ENCODE measurements at places on chromosomes 2 and 18.

GRCh38 chr2:119431155-119431975, at the start of gene TMEM37:
Gene TMEM37 (plus strand): TSS chr2:119431854. CDS start chr2:119431904, 50 bp downstream.
- DNase-seq: peak; percentile 58

DNA sequence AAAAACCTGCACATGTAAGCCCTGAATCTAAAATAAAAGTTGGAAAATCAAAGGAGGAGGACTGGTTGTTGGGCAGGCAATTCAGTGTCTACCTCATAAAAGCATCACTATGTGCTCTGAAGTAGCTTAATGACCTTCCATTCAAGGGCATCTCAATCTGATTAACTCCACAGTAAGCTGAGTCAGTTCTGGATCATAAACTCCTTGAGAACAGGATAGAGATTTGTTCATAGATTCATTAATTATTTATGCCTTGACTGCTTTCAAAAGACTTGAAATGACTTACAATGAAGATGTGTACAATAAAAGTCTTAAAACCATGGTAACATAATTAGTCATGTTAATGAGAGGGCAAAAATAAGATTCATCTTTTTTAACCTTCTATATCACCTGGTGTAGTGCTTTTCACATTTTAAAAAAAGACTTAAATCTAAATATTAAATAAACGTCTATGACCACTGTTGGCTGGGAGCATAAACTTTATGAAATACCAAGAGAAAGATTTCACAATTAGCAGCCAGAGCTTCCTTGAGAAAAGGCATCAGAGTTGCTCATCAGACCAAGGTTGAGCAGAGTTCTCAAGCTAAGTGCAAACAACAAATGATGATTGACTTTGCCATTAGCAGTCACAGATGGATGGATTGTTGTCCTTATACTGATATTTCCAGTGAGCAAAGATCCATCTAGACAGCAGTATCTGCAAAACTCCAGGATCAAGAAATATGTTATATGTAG, 237.3 kb upstream of the THUMPD2 start:
- no peak for DNase-seq

- DNase-seq: no peak
Observed at GRCh38 chr2:111678161-111678560, 205.8 kb downstream of the ANAPC1 start.

- no peak for DNase-seq
Observed at GRCh38 chr2:106537047-106537446, 49.9 kb downstream of the CD8B2 start.

- no peak for DNase-seq
Observed at GRCh38 chr2:69241664-69242514, 145.1 kb downstream of the GFPT1 start.

- DNase-seq: no peak
Observed at GRCh38 chr18:36638224-36638623, 190.6 kb downstream of the TPGS2 start.

- no peak for DNase-seq
Observed at GRCh38 chr18:10249801-10250200, 204.6 kb upstream of the APCDD1 start.

GRCh38 chr2:46517485-46517884, 38.1 kb downstream of the TMEM247 start:
- no peak for DNase-seq

GRCh38 chr2:227390468-227391256, 2.9 kb upstream of the SCYGR1 start:
- no peak for DNase-seq

DNA sequence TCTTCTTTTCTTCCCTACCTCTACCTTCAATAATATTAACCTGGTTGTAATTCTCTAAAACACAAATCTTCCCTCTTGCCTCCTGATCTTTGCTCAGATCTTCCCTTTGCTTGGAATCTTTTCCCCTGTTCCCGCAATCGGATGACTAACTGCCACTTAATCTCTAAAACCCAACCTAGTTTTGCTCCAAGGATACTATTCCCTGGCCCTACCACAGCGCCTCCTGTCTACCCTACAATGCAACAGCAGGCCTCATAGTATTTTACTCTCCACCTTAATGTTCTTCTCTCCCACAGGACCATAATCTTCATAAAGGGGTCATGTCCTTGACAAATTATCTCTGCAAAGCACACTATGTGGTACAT, 246.8 kb upstream of the TNP1 start:
- DNase-seq: peak; percentile 35

DNA sequence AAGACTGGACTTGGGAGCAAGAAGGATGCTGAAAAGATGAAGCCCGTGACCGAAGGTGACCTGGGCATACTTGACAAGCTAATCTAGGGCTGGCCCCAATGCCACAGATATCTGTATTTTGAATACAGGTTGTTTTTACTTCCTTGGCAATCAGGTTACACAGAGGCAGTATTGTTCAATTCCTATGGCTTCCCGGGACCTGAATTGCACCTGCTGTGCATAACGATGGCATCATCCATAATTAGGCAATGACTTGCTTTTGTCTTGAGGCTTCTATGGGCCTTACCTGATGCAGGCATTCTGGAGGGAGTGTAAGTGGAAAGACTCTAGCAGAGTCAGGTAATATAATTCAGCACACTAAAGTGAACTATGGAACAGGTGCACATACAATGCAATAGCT, 60.6 kb upstream of the CUL3 start:
- no peak for DNase-seq

- DNase-seq: no peak
Observed at GRCh38 chr2:187642498-187642897, 88.3 kb upstream of the TFPI start.

GRCh38 chr2:88080545-88080944, 12.9 kb downstream of the SMYD1 start:
- DNase-seq: no peak

- no peak for DNase-seq
Observed at GRCh38 chr2:43110442-43110871, 115.9 kb downstream of the ZFP36L2 start.

- no peak for DNase-seq
Observed at GRCh38 chr2:85758361-85759256, 4.8 kb downstream of the ATOH8 start.

DNA sequence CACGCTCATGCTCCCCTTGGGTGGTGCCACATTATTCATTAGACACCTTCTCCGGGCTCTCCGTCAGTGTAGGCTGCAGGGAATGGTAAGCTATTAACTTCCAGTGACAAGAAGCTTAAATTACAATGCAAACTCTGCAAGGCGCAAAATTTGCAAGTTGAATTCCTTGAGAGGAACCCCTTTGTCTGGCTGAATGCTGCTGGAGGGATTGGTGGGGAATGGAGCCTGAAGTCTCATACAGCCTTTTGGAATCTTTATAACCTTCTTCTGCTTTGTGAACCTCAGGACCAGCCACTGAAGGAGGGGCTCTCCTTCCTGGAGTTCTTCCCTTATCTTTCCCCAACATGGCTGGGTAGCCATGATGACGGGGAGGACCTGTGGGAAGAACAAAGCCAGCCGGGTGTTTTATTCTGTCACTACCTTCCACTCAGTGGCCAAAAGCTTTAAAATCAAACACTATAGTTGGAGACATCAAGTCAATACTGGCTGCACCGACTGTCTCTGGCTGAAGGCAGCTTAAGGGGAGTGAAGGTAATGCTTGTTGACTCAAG, 220.9 kb upstream of the EPHA4 start:
- no peak for DNase-seq

DNA sequence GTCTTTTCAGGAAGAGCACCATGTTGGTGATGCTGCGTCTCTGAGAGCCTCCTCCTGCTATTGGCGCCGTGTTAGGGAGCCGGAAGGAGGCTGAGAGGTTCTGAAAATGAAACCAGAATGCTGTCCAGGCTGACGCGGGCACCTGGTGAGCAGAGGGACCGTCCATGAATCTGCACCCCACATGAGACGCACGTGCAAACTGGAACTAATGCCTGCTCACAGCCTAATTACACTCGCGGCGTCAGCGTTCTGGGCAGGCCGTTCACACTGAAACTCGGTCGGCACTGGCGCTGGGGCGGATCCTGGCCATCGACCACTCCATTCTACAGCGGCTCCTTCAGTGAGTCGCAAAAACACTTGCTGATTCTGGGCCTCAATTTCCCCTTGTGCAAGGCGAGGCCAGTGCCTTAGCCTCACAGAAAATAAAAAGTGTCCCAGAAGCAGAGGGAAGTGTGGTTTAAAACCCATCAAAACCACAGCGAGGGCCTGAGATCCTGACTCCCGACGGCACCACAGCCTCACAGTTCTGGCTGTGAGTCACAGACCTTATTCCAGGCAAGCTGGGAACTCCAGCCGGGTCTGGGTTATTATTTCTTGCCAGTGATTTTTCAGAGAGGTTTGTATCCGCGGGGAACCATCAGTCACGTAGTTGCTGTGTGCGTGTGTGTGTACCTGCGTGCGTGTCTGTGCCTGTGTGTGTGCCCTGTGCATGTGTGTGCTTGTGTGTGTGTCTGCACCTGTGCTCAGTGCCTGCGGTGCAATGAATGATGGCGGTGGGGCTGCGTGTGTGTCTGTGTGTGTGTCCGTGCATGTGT, 49.1 kb upstream of the CTDP1 start:
- no peak for DNase-seq

DNA sequence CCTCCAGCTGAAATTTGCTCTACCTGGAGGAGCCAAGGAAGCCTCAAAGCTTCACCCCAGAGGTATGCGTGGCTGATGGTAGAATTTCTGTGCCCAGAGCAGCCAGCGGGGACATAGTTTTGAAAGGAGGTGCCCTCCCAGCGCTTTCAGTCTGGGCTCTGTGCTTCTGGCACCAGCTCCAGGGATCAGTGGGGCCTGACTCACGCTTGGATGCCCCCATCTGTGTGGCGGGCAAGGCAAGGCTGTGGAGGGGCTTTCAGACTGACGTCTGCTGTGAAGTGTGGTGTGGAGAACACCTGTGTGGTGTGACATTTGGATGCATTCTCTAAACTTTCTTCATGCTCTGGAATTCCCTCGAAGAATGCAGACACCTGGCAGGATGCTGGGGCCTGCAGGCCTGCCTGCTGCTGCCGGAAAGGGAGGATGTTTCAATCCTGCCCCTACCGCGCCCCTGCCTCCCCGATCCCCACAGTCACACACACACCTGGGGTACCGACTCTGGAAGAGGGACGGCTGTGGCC, 84.1 kb downstream of the CTIF start:
- DNase-seq: no peak

DNA sequence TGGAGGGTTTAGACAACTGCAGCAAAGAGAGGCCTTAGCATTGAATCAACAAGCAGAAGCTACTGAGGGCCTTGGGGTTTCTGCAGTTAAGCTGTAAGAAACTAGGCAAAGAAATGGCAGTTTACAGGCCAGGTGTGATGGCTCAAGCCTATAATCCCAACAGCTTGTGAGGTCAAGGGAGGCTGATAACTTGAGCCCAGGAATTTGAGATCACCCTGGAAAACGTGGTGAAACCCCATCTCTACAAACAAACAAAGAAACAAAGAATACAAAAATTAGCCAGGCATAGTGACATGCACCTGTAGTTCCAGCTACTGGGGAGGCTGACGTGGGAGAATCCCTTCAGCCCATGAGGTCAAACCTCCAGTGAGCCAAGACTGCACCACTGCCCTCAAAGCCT, 421.6 kb upstream of the CHST9 start:
- DNase-seq: no peak

All from erythroblast (primary cell).